ENCODE measurements at places on chromosomes 1 and 21.

GRCh38 chr1:54959241-54959640 is 21.2 kb upstream of the TMEM61 start:
- DNase-seq, result no peak

GRCh38 chr1:6349254-6349943 is 44.2 kb downstream of the ACOT7 start:
- DNase-seq, result no peak

DNA sequence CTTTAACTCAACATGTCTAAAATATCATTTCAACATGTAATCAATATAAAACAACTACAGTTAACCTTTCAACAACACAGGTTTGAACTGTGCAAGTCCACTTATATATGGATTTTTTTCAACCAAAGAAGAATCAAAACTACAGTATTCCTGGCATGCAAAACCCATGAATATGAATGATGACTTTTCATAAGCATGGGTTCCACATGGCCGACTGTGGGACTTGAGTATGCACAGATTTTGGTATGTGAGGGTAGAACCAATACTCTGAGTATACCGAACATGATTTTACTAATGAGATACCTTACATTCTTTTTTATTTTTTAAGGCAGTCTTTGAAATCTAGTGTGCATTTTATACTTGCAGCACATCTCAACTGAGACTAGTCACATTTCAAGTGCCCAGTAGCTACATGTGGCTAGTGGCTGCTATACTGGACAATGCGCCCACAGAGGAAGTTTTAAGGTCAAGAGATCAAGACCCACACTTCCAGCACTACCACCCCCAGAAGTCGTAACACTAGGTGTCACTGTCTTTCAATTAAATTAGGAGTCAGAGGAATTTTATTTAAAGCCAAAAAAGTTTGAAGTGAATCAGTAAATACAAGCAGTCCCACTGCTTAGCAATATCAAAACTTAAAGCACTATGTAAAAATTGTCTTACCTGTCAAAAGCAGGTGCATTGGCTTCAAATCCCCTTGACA is 40.0 kb downstream of the SYNJ1 start:
- no peak for DNase-seq

- no peak for DNase-seq
Measured at GRCh38 chr1:168146160-168146539, 9.4 kb upstream of the GPR161 start.

- no peak for DNase-seq
Measured at GRCh38 chr1:159949981-159950381, 4.1 kb downstream of the SLAMF9 start.

DNA sequence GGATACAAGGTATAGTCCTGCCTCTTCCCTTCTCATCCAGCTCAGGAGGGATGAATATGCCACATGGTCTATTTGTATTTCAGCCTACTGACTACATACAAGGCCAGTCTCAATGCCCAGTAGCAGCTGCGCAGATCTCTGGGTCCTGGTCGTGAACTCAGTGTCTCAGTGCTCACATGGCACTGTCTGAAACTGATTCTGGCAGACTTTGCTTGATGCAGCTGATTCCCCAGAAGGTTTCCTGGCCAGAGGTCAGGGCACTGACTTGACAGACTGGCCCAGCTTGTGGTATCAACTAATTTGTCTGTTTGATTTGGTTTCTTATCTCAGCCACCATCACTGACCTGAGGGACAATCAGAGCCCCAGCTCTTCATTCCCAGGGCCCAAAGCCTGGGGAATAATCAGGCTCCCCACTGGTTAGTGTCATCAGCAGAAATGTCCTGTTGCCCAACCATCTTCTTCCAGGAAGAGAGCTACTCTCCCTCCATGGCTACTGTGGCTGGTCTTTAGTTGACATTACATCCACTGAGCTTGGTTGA is 7.5 kb upstream of the SPRR4 start:
- DNase-seq, result no peak

DNA sequence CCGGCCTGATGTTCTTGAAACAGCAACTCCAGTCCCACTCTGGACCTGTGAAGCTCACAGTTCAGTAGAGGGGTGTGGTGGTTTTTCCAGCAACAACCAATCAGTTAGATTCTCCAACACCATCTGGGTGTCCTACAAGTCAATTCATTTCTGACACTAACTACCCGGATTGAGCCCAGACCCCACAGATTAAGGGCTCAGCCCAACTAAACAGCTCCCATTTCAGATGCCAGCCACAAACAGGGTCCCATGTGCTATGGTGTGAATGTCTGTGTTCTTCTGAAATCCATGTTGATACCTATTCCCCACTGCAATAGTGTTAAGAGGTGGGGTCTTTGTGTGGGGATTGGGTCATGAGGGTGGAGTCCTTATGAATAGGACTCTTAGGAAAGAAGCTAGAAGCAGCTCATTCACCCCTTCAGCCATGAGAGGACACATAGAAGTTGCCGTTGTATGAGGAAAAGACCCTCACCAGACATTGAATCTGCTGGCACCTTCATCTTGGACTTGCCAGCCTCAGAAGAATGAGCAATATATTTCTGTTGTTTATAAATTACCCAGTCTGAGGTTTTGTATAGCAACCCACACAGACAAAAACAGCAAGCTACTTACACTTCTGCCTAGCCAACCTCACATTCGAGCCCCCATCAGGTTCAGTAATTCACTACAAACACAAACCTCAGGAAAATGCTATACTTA is 53.6 kb downstream of the IRF2BP2 start:
- no peak for DNase-seq

GRCh38 chr1:119773711-119774241 is 5.1 kb upstream of the HMGCS2 start:
- no peak for DNase-seq

DNA sequence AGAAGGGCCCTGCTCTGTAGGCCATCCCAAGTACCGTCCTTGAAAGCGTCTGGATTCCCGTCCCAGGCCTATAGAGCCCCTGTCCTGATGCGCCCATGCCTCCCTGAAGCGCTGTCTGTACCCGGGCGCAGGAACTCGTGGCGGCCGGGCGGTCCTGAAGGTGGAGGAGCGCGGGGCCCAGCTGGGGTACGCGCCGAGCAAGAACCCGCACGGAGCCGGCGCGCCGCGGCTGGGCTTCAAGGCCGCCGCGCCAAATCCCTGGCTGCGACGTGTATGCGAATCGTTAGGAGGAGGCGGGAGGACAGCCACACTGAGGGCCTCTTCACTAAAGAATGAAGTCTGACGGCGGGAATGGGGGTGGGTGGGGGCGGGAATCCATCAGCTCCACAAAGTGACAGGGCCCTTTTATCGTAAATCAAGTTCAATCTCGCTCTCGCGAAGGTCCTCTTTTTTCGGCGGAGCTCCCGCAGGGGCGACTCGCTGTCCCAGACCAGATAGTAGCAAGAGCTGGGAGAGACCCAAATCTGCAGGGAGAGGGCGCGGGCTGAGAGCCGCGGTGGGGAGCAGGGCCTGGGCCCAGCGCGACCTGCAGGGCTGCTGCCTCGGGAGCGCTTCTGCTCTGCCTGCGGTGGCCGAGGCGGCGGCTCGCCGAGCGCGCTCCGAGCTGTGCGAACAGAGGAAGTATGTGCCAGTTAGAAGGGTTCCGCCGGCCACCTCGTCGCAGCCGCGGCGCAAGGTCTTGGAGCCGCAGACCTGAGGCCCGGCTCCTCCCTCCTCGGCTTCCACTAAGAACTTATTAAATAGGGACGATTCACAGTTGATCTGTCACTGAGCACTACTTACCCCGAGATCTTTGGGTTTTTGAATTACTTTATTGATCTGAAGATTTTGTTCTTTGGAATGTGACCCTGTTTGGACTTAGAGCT is 10.4 kb downstream of the BARHL2 start:
- no peak for DNase-seq

- no peak for DNase-seq
Measured at GRCh38 chr1:14242123-14242522, 356.4 kb upstream of the KAZN start.

GRCh38 chr1:17230671-17231310 is 18.1 kb upstream of the PADI3 start:
- no peak for DNase-seq

GRCh38 chr1:64171797-64172281 is 31.6 kb upstream of the UBE2U start:
- DNase-seq, result peak; percentile 24

DNA sequence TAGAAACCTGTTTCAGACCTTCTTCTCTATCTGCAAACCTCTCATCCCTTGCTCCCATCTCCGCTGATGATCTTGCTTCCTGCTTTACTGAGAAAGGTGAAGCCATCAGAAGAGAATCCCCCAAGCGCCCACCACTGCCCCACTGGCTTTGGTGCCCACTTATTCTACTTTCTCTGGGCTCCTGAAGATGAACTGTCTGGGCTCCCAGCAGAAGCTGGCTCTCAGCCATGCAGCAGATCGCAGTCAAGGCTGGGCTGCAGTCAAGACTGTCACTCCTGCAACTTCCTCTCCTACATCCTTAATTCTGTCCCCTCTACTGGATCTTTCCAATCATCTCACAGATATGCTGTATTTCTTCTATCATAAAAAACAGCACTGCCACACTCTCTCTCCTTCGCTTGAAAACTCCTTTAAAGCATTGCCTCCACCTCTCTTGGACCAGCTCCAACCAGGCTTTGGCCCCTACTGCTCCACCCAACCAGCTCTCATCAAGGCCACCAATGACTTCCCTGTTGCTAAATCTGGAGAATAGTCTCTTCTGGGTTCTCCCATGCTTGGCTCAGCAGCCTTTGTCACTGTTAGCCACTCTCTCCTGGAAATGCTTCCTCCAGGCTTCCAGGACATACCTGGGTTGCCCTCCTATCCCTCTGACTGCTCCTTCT is 25.8 kb downstream of the TRIM62 start:
- no peak for DNase-seq

DNA sequence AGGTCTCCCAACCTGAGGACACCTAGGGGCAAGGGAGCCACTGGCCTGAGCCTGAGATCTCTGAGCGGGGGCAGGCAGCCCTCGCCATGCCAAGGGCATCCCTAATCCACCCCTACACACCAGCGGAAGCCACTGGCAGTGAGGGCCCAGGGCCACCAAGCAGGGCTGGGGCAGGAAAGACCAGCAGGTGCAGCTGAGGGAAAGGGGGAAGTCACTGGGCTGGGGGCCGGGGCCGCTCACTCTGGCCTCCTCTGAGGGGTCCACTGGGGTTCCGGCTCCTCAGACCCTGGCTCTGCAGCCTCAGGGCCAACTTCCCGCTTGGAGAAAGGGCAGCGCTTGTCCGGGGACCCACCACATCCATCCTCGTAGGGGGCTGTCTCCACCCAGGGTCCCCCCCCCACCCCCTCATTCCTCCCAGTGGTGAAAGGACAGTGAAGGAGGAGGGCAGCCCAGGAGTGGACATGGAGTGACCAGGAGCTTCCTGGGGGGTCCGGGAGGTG is 42.5 kb upstream of the ACTRT2 start:
- DNase-seq, result no peak

- no peak for DNase-seq
Measured at GRCh38 chr1:17011092-17011438, 663 bp downstream of the ATP13A2 start.

GRCh38 chr21:41641821-41642701 is 124.8 kb downstream of the RIPK4 start:
- DNase-seq, result no peak

DNA sequence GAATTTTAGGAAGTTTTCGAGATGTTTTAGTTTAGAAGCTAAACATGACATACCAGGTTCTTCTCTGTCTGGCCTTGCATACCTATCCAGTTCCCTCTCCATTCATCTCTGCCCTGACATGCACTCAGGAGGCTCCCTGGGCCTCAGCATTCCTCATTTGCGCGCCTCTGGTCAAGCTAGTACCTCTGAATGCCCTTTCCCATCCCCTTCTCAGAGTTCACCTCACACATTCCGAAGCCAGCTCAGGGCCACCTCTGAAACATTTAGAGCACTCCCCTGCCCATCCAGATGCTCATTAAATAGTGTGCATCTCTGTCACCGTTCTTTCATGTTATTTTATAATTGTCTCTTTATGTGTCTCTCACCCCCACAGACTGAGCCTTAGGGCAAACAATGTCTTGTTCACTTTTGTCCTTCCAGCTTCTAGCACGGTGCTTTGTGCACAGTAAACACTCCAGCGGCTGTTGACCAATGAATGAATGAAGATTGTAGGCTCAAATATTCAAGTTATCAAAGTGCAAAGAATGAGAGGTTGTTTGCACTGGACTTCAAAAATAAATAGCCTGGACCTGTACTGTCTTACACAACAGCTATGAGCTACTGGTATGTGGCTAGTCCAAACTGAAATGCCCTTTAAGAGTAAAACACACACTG is 1.2 kb upstream of the DHCR24 start:
- no peak for DNase-seq

DNA sequence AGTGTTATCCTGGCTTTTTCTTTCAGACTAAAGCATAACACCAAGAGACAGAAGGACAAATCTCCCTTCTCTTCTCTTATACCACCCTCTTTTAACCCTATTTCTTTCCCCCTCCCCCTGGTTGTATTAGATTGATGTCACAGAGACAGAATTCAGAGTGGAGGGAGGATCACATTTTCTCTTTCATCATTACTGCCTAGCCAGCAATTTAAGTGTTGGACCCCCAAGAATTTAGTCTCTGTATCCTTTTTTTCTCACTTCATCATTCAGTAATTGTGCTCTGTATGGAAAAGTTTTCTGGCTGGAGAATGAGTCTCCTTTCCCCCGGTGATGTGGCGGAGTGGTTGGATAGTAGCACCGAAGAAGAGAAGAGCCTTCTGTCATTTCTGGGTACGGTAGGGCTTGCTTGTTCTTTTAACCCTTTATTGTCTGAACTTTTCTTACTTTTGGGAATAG is 124.8 kb downstream of the CLEC20A start:
- no peak for DNase-seq

- no peak for DNase-seq
Measured at GRCh38 chr21:17089091-17089491, 423.8 kb upstream of the CXADR start.

GRCh38 chr1:203582568-203582967 is 44.1 kb upstream of the ATP2B4 start:
- no peak for DNase-seq

DNA sequence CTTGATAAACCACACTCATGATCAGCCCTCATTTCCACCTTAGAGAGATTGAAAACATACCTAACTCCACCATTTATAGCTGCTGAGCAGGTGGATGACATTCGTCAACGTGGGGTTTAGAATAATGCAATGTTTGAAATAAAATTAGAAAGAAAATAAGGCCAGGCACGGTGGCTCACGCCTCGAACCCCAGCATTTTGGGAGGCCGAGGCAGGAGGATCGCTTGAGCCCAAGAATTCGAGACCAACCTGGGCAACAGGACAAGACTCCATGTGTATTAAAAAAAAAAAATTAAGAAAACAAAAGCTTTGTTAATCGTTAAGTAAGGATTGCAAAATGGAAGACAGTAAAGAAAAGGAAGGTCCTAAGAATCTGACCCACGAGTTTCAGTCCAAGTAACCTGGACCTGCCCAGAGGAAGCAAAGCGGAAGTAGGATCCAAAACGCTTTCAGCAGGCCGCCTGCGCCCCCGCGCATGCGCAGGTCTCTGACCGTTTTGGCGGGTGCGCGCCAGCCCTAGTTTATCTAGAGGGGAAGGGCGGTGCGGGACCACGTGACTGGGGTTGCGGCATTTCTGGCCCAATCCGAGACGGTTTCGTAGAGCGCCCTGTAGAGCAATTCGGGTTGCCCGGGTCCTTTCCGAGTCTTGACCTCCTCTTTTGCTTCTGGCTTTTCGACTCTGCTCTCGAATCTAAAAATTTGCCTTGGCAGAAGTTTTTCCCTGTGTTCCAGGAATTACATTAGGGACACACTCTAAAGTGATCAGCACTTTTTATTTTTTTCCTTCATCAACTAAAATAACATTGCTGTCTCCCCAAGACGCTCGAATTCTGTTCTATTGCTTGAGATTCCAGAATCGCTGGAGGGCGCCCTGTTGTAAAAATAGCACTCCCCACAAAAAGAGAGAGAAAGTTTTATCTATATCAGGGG is 22.5 kb downstream of the ANP32E start:
- peak; percentile 90 for DNase-seq

Data from GM12864 (cell line).